ENCODE measurements at places on chromosomes 2 and 18.

DNA sequence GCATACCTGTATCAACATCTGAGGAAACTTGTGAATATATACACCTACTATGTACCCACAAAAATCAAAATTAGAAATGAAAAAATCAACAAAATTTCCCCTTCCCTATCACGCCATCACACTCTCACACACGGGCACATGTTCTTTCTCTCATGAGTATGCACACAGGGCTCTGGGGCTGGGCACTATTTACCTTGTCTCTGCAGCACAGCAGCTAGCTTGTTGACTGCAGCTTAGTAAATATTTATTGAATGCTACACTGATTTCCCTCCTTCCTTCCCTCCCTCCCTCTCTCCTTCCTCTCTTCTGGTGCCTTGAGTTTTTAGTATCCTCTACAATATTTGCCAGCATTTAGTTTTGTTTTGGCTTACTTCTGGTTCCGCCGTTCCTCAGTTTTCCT lies 182.7 kb upstream of the LHCGR start:
- no peak for DNase-seq

GRCh38 chr18:54718408-54718773 lies 109.9 kb upstream of the RAB27B start:
- no peak for DNase-seq

DNA sequence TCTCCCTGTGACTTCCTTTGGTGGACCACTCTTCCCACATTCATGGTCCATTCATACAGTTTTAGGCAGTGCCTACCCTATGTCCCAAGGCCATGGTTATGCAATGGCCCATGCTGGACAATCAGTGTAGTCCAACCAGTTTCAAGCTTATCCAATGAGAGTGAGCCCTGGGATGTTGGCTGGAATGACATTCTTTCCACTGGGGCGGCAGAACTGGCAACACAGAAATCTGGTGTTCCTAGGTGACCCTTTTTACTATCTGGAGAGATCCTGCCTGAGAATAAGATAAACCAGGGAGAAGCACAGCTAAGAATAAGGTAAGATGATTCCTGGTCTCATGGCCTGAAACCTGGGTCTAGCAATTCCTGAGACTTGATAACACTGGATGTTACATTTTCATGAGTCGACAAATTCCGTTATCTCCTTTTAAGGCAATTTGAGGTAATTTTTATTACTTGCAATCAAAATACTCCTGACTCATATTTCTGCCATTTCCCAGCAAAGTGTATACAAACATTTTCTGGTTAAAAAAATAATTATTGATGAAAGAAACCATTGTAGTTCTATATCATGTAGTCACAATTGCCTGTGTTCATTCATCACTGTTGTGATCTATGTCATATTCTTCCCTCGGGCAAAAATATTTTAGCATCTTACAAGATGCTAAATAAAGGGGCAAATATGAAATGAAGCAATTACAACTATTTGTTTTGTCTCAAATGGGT lies 271.5 kb upstream of the LYPD1 start:
- DNase-seq: no peak

GRCh38 chr18:78587626-78588600 lies 391.7 kb upstream of the SALL3 start:
- no peak for DNase-seq

- DNase-seq: no peak
These were observed 678.9 kb upstream of the FANCL start for GRCh38 chr2:58920001-58920400.

GRCh38 chr18:62693659-62694058 lies 21.7 kb upstream of the PHLPP1 start:
- no peak for DNase-seq

DNA sequence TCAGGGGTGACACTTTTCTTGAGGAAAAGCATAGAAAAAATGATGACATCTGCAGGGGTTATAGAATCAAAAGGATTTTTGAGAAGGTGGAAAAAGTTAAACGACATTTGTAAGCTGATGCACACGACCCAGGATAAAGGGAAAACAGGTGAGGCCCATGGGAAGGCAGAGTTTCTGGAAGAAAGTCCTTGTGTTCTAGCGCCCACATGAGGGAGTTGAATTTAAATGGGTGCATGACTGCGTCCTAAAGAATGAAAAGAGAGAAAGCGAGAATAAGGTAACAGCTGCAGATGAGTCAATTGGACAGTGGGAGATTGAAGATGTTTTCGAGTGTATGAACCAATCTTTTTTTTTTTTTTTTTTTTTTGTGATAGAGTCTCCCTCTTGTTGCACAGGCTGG lies 158.1 kb downstream of the GALR1 start:
- DNase-seq: no peak

DNA sequence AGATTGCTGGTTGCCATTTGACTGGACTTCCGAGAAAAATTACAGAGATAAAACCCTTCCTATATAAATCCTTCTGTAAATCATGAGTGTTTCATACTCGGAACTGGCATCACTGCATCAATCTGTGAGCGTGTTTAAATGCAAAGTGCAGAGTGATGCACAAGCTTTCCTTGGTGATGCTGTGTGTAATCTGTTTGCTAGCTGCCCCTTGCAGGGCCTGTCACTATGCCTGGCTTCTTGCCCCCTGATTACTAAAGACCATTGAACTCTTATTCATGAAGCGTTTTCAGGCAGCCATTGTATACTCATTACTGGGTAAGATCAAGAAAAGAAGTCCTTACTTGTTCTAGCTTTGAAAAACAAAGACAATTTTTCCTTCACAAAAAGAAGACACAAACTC lies 266.9 kb upstream of the FANCL start:
- peak; percentile 72 for DNase-seq

GRCh38 chr18:41974796-41975201 lies 19.8 kb downstream of the PIK3C3 start:
- DNase-seq: no peak

GRCh38 chr2:122939796-122940195 lies 1085.3 kb upstream of the CNTNAP5 start:
- no peak for DNase-seq

DNA sequence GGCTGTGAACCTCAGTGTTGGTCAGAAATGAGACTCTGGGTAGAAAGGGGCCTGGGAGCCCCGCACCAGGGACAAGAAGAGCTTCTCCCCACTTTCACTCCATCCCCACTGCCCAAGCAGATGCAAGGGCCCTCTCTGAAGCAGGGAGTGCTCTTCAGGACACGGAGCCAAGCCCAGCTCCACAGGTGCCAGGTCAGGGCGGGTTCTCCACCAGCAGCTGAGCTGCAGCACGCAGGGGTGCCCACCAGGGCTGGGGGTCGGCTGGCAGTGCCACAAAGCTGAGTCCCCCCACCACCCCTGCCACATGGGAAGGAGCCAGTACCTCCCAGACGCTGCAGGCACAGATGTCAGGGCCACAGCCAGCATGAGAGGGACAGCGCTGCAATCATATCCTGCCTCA lies 106.2 kb downstream of the INHBB start:
- no peak for DNase-seq

- DNase-seq: no peak
These were observed 241.2 kb upstream of the KCNJ3 start for GRCh38 chr2:154457286-154457685.

- no peak for DNase-seq
These were observed 103.4 kb downstream of the MBD5 start for GRCh38 chr2:148124271-148124670.

- DNase-seq: no peak
These were observed 543.7 kb downstream of the TRIB2 start for GRCh38 chr2:13260402-13260801.

GRCh38 chr18:71115261-71115660 lies 826.4 kb downstream of the SOCS6 start:
- no peak for DNase-seq

DNA sequence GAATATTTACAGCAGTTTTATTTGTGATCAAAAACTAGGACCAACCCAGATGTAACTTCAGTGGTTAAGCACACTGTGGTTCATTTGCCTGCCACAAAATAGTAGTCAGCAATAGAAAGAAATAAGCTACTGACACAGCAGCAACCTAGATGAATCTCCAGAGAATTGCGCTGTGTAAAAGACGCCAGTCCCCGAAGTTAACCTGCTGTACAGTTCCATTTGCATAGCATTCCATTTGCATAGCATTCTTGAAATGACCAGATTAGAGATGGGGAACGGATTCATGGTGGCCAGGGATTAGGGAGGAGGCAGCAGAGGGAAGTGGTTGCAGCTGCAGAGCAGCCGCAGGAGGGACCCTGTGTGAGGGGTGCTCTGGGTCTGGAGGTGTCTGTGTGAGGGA lies 39.3 kb upstream of the NFATC1 start:
- DNase-seq: no peak

DNA sequence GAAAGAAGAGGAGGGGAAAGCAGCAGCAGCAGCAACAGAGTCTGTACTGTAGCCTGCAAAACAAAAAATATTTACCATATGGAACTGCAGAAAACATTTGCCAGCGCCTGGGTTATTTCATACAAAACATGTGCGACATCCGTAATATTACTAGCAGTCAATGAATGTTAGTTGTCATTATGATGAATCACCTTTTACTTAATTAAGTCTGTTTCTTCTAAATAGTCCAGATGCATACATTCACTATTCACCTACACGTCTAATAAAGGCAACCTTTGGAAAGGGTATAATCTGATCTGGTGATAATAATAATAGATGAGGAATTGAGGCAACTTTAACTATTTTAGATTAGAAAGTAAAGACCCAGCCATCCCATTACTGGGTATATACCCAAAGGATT lies 426.3 kb upstream of the ST6GAL2 start:
- DNase-seq: no peak

- DNase-seq: no peak
These were observed 29.9 kb upstream of the ADAM17 start for GRCh38 chr2:9585486-9585885.

- DNase-seq: no peak
These were observed 256.3 kb upstream of the SPOPL start for GRCh38 chr2:138245310-138245709.

DNA sequence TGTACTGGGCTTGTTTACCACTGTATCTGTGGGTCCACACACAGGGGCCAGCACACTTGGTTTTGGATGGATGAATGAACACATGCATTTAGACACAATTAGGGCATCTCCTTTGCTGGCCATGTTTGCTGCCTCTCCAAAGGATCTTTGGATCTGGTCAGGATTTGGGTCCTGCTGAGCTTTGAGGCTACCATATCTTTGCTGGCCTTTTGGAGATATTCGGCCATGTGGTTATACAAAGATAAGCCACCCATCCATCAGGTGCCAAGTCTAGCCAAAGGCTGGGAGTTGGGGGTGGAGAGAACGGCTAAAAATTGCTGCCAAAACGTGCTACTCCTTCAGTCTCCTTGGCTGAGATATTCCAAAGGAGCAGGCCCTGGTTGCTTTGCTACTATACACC lies 18.2 kb upstream of the FZD7 start:
- no peak for DNase-seq

- DNase-seq: no peak
These were observed 26.4 kb upstream of the COPS8 start for GRCh38 chr2:237059155-237059875.

DNA sequence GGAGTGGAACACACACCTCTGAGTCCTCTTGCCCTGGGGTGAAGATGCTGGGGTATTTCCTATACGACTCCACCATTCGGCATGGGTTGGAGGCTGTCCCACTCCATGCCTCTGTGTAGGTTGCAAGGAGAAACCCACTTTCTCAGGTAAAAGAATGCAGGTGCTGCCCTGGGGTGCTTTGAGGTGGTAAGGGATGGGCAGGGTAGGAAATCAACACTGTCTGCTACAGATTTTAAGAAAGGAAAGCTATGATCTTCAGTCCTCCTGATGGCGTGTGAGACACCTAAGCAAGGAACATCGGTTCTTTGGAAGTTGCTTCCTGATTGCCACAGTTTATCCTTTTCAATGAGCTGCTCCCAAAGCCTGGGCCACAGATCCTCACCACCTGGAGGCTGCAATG lies 209.2 kb downstream of the NCK2 start:
- DNase-seq: no peak

DNA sequence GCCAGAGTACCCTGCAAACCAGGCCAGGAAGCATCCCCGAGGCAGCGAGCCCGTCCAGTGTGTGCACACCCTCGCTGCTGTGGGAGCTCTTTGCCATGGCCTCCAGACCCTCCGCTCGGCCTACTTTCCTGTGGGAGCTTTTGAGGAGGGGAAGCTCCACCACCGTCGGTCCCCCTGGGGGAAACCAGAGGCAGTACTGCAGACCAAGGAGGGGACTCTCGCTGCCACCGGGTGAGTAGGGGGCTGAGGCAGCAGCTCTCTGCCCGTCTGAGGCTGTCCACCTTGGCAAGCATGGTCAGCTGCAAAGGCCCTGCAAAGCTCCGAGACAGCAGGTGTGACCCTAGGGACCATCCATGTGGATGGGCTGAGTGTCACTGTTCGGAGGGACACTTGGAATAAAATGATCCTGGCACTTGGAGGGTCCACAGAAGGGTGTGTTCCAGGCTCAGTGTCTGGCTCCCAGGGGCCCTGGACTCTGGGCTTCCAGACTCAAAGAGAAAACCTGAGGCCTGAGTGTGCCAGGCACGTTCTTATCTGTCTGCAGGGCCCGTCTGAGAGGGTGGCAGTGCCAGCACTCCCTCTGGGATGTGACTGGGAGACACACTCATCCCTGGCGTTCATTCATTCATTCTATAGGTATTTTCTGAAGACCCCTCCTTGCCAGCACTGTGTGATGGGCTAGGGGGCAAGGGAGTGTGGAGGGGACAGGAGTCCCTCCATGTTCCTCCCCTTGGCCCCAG lies 282.8 kb upstream of the HS6ST1 start:
- DNase-seq: no peak

- no peak for DNase-seq
These were observed 320.3 kb upstream of the VRK2 start for GRCh38 chr2:57726294-57726693.

DNA sequence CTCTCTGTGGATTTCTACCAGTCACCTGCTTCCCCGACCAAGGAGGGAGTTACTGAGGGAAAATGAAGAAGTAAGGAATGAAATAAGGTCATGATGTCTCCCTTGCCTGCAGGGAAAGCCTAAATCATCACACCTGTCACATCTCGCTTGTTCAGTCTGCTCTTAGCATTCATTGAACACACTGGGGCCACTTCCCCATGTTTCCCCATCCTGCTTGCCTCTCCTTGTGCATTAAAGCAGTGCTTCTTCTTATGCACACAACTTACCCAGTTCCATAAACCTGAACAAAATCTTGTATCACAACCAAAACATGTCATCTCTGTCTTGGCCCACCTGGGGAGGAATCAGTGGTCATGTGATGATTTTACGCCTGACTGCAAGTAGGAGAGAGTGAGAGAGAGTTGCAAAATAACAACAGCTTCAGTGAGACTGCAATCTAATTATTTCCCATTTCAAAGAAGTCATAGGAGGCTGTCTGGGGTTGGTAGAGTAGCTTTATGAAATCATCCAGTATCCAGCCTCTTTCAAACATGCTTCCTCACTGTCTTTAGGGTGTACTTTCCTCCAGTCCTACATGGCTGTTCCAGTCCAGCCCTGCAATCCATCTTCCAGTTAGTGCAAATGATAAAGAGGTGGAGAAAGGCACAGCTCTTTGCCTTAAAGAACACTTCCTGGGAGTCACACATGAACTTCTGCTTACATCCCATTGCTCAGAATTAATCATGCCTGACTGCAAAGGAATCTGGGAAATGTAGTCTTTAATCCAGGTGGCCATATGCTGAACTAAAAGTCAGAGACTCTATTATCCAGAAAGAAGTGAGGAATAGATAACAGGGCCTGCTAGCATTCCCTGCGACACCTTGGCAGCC lies 220.1 kb downstream of the HAUS1 start:
- peak; percentile 47 for DNase-seq

- no peak for DNase-seq
These were observed 141.0 kb downstream of the MAP2 start for GRCh38 chr2:209564816-209565215.

Measured in putamen (tissue), 1 donor.